ENCODE measurements at places on chromosomes 13 and 19.

- DNase-seq: no peak
These were observed 5.8 kb downstream of the URI1 start for GRCh38 chr19:29947871-29948270.

DNA sequence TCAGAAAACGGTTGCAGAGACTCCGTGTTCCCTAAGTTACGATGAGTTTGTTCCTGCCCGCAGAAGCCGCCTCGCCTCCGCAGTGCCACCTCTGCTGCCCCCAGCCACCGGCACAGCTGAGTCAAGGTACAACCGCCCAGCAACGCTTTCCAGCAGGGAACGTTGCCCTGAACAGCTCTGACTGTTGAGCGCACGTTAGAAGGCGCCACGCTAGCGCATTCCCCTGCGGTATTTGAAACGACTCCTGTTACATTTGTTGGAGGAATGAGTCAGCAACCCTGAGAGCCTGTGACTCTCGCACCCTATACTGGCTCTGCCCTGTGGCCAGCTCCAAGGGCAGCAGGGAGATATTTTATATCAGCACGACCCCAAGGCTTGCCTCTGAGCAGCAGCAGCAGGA is 302.8 kb downstream of the TEX29 start:
- no peak for DNase-seq

DNA sequence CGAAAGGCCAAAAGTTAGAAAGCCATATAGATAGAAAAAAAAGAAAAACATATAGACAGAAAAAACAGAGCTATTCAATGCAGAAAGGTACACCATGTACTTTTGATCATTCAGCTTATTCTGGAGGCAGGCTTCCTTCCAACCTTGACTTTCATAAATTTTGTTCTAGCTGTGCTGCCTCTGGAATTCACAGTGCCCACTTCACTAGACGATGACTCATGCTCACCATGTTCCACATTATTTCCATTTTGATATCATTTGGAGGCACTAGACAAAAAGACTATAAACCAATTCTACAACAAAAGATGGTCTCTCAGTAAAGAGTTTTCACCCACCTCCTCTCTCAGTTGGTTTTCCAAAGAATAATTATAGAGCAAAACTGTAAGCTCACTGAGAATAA is 229.0 kb upstream of the IPO5 start:
- DNase-seq: no peak

DNA sequence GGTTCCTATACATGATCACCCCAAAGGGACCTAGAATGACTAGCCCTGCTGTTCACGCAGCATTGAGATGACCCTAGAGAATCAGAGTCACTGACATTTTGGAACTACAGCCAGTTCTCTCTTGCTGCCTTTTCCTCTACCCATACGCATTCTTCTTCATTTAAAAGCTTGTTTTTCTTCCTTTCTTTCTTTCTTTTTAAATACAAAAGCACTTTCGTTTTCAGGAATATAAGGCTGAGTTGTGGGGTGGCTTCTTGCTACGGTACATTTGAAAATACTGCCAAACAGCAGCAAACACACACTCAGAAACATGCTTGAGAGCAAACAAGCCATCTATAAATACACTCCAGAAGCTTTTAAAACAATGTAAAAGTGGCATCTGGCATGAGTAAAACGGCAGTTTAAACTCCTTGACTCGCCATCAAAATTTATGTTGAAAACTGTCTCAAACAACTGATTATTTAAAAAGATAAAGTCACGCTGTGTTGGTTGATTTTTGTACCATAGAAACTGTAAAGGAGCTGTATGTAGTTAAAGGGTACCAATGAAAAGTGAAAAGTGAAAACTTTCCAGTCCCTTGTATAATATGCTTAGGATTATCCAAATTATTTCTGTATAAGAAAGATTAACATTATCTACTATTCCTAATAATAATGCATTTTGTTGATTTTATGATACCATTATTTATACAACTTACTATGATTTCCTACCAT is 95.6 kb downstream of the PCDH9 start:
- no peak for DNase-seq

DNA sequence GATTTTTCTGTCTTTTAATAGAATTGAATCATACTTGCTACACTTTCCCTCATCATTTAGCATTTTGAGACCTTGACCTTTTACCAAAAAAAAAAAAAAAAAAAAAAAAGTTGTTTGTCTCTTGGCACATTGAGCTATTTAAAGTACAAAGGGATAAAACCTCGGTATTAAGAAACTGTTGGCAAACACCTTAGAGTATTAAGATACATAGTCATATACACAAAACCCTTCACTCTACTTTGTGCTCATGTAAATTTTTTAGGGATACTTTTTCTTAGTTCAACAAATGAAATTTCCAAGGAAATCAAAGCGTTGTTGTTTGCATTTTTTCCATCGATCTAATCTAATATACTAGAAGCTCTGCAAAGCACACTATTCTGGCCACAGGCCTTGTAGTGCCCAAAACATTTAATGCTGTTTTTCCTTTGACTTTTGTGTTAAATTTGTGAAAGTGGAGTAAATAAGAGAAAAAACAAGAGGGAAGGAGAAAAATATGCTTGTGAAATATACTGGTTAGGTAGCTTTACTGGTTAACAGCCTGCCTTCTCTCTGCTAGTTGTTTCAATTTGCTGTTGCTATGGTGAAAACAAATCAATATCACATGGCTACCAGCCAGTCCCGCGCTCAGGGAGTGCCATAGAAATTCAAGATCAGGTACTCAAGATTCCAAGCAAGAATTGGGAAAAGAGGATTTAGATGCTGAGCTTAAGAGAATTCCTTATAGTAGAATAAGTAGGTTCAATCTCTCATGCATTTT is 2.6 kb downstream of the MBNL2 start:
- DNase-seq: peak; percentile 20

DNA sequence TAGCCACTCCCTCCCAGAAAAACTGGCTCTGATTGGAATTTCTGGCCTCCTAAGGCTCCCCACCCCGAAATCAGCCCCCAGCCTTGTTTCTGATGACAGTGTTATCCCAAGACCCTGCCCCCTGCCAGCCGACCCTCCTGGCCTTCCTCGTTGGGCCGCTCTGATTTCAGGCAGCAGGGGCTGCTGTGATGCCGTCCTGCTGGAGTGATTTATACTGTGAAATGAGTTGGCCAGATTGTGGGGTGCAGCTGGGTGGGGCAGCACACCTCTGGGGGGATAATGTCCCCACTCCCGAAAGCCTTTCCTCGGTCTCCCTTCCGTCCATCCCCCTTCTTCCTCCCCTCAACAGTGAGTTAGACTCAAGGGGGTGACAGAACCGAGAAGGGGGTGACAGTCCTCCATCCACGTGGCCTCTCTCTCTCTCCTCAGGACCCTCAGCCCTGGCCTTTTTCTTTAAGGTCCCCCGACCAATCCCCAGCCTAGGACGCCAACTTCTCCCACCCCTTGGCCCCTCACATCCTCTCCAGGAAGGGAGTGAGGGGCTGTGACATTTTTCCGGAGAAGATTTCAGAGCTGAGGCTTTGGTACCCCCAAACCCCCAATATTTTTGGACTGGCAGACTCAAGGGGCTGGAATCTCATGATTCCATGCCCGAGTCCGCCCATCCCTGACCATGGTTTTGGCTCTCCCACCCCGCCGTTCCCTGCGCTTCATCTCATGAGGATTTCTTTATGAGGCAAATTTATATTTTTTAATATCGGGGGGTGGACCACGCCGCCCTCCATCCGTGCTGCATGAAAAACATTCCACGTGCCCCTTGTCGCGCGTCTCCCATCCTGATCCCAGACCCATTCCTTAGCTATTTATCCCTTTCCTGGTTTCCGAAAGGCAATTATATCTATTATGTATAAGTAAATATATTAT is 6.1 kb downstream of the FOSB start:
- DNase-seq: no peak

DNA sequence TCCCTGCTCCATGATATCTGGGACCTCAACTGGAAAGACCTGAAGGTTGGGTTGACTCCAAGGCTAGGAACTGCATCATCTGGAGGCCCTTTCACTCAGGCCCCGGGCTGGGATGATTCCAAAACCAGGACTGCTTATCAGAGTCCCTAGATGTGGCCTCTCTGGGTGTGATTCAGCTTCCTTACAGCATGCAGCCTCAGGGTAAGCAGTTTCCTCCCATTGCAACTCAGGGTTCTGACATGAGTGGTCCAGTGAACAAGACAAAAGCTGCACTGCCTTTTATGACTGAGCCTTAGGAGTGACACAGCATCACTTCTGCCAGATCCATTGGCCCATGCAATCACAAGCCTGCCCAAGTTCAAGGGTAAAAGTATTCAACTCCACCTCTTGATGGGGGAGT is 502.8 kb downstream of the COG6 start:
- DNase-seq: no peak

- DNase-seq: peak; percentile 39
These were observed 3.4 kb downstream of the BBC3 start for GRCh38 chr19:47227352-47228167.

- DNase-seq: no peak
These were observed 5.4 kb downstream of the UPF3A start for GRCh38 chr13:114286808-114287207.

All from CD4-positive, alpha-beta T cell (primary cell).